ENCODE measurements at places on chromosomes 6 and 20. TPM values are rescaled to one million over a fixed set of nuclear protein-coding genes. Genes with fewer than 3 reads are reported as not detected.

The CLIC5 gene
- under 0.01 TPM for total RNA-seq

The TMEM200A gene
- total RNA-seq, result 0.20 TPM

The SIRT5 gene
- 6.8 TPM for total RNA-seq

The OGFRL1 gene
- total RNA-seq, result 4.0 TPM

The LY6G6C gene
- total RNA-seq, result not detected

The TP53TG5 gene
- not detected for total RNA-seq

The BMP2 gene
- 14.5 TPM for total RNA-seq

The F13A1 gene
- total RNA-seq, result not detected

The CPNE5 gene
- total RNA-seq, result 5.7 TPM

The FNDC11 gene
- total RNA-seq, result 2.6 TPM

- no peak for DNase-seq
These were observed 40.8 kb upstream of the MDFI start for GRCh38 chr6:41597246-41598000.

DNA sequence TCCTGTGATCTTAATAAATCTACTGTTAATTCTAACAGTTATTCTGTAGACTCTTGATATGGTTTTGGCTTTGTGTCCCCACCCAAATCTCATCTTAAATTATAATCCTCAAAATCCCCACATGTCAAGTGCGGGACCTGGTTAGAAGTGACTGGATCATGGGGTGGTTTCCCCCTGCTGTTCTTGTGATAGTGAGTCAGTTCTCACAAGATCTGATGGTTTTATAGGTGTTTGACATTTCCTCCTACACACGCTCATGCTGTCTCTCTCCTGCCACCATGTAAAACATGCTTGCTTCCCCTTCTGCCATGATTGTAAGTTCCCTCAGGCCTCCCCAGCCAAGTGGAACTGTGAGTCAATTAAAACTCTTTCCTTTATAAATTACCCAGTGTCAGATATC is 10.5 kb upstream of the EPB41L2 start:
- no peak for DNase-seq

DNA sequence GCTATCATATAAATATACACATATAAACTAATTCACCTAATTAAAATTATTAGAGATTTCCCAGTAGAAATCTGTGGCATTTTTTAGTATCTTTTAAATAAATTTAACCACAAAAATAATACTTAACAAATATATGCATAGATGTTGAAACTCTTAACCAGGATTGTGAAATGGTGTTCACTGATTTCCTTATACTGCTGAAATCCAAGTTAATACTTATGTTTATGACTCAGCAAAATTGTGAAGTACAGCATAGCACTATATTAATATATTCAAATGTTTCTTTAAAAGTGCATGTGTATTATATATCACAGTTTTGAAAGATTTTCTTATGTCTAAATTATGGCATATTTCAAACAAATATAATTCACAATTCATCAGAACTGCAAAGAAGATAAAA is 328.2 kb upstream of the MANEA start:
- DNase-seq, result no peak

DNA sequence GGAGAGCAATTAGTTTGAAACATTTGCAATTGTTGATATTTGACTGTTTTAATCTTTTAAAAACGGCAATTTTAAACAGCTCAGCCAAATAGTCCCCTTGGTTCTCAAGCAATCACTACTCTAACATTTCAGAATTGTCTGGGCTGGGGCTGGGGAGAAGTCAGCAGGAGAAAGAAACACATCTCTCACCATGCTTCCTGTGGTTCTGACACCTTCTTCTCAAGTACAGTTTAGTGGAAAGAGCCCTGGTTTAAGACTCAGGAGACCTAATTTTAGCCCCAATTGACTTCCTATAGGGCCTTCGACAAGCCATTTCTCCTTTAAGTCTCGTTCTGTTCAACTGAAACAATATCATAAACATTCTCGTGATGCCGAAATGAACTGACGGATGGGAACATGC is 168.4 kb upstream of the CDYL start:
- DNase-seq, result no peak

DNA sequence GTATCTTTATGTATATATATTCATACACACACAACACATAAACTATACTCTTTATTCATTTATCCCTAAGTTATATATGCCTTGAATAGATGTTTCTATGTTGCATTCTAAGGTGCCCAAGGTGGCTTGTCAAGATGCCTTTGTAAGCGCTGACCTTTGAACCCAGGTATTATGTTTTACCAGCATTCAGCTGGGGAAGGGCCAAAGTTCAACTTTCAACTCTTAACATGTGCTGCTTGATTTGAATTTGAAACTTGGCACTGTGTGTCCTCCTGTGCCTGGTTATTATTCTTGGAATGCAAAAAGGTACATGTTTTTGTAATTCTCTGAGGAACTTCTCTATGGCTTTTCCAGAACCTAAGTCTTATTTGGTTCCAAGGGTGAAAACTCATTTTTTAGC is 146.5 kb downstream of the EDN1 start:
- peak; percentile 55 for DNase-seq

DNA sequence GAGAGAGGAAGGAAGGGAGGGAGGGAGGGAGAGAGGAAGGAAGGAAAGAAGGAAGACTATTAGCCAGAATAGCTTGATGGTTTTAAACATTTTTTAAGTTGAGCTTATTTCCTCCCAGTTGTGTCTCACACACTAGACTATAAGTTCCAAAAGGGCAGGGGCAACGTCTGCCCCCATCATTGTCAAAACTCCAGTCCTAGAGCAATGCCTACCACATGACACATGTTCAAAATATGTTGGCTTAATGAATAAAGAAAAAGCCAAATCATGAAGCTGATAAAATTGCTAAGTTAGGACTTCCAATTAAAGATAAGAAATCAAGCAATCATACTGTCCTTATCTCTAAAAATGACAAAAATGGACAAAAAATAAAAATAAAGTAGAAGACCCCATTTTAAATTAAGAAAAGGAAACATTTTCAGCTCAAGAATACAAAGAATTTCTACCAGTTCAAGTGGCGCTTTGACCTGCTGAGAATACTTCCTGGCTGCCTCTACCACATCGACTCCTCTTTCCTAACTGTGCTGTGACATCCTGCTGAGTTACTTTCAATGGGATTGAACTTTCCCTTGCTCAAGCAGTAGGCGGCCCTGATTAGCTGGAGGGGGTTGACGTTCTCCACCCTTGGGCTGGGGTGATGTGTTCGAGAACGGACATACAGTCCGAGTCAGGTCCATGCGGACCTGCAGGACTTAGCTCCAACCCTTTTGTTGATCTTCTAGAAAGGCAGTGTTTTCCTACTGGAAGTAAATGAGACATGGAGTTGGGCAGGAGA is 283.9 kb upstream of the FOXQ1 start:
- DNase-seq, result no peak

DNA sequence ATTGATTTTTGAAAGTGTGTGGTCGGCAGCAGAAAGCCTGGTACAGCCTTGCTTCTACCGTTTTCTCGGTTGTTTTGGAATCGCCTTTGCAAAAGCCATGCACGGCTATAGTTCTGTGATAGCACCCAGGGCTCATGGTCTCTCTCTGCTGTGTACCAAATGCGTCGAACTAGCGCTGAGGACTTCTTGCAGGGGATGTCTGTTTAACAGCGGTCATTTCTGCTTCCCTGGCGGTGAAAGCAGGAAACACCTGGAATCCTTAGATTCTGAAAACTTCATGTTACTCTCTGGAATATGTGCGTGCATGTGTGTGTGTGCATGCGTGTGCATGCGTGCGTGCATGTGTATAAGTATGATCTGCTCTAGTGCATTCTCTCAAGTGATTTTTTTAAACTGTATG is 26.1 kb upstream of the GCNT2 start:
- DNase-seq, result peak; percentile 21

DNA sequence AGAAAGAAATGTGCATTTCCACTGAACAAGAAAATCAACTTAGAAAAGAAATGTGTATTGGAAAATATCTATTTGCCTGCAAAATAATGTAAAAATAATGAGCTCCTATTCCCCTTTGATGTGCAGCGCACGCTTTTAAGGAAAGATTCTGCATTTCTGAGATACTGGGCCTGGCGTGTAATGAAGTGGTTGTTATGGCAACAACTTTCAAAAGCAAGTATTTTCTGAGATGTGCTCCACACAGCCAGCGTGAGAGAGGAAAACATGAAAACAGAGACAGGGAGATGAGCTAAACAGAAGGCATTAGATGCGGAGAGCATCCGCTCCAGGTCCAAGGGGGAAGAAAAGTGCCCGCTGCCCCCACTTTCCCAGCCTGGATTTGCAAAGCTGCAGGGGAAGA is 39.1 kb upstream of the GTSF1L start:
- no peak for DNase-seq

- no peak for DNase-seq
These were observed 118.0 kb upstream of the ARID1B start for GRCh38 chr6:156658966-156659821.

DNA sequence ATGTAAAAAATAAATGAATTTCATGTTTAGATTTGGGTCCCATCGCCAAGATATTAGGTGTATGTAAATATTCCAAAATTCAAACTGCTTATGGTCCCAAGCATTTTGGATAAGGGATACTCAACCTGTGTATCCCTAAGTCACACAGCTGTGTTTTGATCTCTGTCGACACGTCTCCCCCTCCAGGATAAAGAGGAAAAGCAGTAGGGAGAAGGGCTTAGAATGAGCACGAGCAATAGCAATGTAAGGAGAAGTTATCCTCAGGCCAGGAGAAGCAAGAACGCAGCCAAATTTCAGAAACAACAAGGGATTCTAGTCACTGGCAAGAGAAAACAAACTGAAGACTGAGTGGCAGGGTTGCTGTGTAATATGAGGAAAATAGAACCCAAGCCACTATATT is 181.2 kb downstream of the AIG1 start:
- DNase-seq, result no peak

GRCh38 chr20:45470262-45470931 is 844 bp downstream of the WFDC2 start:
- DNase-seq, result peak; percentile 9

DNA sequence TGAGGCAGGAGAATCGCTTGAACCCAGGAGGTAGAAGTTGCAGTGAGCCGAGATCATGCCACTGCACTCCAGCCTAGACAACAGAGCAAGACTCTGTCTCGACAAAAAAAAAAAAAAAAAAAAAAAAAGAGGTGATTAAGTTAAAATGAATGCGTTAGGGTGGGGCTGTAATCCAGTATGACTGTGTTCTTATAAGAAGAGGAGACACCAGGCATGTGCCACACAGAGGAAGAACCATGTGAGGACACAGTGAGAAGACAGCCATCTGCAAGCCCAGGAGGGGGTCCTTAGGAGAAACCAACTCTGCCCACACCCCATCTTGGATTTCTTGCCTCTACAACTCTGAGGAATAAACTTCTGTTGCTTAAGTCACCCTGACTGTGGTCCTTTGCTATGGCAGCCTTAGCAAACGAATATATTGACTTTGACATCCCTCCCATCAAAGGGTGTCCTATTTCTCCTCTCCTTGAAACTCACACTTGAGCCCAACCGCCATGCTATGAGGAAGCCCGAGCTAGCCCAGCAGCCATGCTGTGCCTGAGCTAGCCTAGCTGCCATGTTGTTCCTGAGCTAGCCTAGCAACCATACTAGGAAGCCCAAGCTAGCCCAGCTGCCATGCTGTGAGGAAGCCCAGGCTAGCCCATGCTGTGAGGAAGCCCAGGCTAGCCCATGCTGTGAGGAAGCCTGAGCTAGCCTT is 15.8 kb upstream of the PPP1R16B start:
- no peak for DNase-seq

GRCh38 chr6:159902620-159903019 is 11.8 kb downstream of the MAS1 start:
- no peak for DNase-seq

DNA sequence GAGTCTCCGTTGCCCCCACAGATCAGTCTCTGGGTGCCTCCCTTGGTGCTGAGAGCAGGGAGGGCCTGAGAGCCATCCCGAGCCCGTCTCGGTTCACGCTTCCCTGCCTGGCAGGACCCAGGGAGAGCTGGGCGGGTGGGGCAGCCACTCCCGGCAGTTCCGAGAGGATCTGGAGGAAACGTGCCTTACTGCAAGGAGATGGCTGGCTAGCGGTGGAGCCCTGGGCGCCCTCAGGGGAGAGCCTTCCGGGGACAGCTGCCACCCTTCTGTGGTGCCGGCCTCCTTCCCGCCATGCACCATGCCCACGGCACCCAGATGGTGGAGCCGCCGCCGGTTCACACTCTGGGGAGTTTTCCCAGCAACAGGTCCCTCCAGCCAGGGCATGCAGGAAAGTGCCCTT is 45.8 kb upstream of the SLCO4A1 start:
- DNase-seq, result no peak

GRCh38 chr6:64334636-64335035 is 699.0 kb downstream of the PHF3 start:
- no peak for DNase-seq

- DNase-seq, result peak; percentile 25
These were observed 191.7 kb upstream of the BTBD3 start for GRCh38 chr20:11726026-11726425.
